ENCODE measurements at places on chromosomes 13 and 19.
A peak's percentile ranks its signal among the peaks of the same experiment; 100 is the strongest.

GRCh38 chr13:76888421-76888820 is 2.2 kb upstream of the KCTD12 start:
- DNase-seq = no peak

DNA sequence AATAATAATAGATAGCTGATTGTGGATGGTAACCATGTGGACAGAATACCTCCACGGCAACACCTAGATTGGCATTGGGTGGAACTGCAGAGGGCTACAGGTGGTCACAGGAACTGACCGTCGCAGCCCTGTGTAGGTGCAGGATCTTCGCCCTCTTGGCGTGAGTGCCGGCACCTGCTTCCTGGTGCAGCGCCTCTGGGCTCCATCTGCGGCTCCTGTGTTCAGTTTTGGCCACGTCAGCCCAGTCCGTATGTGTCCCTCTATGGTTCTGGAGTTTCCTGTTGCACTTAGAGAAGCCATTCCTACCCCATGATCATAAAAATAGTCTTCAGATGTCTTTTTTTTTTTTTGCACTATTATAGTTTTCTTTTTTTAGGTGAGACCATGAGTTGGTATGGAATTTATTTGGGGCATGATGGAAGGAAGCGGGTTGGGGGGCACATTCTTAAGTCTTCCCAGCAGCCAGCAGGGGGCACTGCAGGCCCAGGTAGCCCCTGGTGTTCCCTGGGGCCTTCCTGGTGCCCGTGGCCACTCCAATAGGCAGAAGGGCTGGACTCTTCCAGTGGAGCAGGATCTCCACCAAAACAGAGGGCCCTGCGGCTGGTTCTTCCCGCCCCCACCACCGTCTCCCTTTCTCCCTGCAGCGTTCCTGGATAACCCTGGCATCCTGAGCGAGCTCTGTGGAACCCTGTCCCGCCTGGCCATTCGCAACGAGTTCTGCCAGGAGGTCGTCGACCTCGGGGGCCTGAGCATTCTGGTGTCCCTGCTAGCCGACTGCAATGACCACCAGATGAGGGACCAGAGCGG is 10.1 kb upstream of the SLC25A42 start:
- peak; percentile 67 for DNase-seq

- DNase-seq = no peak
These were observed 106.1 kb downstream of the RAB20 start for GRCh38 chr13:110455444-110455843.

GRCh38 chr19:31349160-31349881 is at the start of gene TSHZ3:
TSHZ3 (minus strand) TSS chr19:31349436; CDS start chr19:31349219, 217 bp downstream.
- DNase-seq = peak; percentile 12

GRCh38 chr19:49411681-49412326 is 11.4 kb downstream of the PTH2 start:
- DNase-seq = no peak

DNA sequence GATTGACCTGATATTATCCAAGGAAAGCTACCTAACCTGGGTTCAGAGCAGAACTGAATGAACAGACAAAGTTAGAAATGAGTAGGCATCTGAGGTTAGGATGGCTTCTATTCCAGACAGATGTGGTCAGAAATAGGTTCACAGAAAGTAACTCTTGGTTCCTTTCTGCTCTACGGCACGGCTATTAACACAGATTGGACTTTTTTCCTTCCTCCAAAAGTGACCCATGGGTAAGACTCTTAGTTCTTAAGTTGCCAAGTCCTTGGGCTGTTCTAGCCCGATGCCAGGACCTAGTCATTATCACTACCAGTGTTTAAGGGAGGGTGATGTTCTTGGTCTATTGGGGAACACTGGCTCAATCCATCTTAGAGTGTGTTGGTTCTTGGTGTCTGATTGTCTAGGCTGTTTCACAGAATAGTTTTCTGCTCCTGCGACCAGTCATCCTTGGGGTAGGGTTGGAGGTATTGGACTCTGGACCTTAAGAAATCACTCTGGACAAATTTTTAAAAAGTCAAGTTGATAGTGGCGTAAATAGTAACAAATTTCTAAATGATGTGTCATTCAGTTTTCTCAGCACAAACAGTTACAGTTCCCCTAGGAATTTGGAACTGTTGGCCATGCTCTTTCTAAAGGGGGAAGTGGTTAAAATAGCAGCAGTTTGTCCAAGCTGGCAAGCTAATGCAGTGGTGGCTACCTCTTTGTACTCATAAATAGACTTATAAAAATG is 60.1 kb upstream of the MYCBP2 start:
- DNase-seq = no peak

DNA sequence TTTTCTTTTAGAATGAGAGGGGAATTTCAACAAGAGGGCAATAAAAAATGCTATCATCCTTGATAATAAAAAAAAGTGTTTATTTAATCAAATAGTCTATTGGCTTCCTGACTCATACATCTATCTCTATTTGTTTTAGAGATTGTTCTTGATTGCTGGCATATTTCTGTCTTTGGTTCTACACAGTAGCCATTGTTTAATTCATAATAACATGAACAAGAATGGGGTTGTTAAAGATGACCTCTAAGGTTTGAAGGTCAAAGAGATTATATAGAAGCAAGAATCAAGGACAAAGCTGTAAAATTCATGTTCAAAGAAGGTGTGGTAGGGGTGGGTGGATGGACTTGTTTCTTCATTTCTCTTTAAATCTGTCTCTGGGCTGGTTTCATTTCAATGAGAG is 166.0 kb upstream of the KLF12 start:
- DNase-seq = no peak

DNA sequence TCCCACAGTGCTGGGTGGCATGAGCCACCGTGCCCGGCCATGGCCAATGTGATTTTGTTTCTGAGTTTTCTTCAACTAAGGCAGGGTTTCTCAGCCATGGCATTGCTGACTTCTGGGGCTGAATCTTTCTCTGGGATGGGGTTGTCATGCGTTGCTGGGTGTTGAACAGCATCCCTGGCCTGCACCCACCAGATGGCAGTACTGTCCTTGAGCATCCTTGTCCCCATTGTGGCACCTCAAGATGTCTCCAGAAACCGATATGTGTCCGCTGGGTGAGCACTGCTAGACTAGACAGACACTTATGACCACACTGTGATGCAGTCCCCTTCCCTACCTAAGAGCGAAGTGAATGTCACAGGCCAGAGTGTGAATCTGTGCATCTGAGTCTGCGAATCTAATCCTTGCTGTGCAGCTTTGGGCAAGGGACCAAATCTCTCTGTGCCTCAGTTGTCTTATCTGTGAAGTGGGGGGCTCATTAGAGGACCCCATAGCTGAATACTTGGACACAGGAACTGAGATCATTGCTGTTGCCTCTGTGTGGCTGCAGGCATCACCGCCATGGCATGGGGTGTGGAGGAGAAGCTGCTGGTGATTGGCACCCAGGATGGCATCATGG is 50.3 kb upstream of the SIN3B start:
- peak; percentile 61 for DNase-seq

DNA sequence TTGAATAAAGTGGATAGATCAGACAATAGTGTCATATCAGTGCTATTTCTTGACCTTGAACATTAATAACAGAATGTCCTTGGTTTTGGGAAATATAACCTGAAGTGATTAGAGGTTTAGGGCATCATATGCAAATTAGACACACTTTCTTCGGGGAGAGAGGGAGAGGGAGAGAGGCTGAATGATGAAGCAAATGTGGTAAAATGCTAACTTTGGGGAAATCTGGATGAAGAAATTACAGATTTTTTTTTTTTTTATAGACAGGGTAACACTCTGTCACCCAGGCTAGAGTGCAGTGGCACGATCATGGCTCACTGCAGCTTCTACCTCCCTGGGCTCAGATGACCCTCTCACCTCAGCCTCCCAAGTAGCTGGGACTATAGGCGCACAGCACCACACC is 3.9 kb upstream of the NCR1 start:
- DNase-seq = no peak

GRCh38 chr13:65508745-65509144 is 1721.4 kb downstream of the PCDH9 start:
- DNase-seq = no peak

DNA sequence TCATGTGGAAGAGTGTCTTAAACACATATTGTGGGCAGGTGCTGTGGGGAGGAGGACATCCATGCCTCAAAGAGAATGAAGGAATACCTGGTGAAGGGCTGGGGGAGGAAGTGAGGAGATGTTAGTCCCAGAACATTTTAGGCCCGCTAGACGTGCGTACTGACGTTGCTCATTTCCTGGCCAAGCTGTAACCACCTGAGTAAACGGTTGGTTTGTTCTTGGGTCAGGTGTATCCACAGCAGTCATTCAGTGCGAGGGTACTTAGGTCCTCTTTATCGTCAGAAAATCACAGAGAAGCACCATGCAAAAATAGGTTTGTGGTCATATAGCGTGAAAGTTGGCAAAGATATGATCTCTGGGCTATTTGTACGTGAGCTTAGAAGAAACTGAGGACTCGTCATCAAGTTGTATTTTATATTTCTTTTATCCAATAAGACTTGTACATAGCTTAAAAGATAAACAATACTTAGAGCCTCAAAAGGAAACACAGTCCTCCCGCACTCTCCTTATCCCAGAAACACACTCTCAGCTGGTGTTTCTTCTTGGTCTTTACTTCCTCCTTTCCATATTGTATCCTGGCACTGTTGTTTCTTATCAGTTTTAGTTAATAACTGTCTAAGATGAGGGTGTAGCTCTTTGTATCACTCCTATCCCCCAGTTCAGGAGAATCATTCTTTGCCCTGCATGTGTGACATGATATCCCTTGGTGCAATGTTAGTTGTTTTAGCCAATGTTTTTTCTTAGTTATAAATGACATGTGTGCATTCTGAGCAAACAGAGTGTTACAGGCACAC is 52.0 kb downstream of the ARHGEF7 start:
- DNase-seq = no peak

DNA sequence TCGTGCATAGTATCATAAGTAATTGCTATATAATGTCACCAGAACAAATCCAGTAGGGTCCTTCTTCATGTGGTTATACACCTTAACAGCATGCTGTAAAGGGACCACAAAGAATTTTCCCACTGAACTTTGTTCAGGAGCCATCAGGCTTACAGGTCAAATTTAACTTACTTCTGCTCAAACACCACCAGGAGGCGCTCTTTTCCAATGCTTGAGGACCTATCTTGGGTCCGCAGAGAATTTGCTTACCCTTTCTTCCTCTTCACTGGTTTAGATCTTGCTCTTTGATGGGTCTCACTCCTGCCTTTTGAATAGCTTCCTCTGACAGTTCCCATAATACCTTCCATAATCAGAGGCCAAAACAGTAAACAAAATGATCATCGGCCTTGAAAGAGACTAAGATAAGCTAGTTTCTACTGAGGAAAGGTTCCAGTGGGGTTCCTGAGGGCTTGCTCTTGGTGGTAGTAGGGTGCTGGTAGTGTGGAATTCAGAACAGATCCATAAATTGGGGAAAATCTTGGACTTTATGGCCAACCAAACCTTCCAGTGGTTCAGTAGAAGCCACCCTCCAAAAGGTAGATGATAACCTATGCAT is 37.4 kb downstream of the SCGB2B2 start:
- peak; percentile 88 for DNase-seq

DNA sequence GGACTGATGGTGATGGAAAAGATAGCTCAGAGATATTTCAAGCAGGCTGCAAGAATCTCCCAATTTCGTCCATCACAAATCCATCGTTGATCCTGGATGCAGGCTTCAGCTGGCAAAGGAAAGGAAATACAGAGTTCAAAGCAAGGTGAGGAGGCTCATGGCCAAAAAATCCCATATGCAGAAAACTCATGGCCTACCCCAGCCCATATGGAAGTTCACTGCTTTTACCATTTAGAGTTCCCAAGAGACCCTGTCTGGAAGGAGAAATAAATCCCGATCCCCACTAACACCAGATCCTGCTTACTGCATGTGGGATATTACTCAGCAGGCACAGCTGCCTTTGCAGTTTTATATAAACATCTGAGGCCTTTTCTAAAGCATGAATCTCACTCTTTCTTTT is 412.9 kb upstream of the SPRY2 start:
- peak; percentile 65 for DNase-seq

DNA sequence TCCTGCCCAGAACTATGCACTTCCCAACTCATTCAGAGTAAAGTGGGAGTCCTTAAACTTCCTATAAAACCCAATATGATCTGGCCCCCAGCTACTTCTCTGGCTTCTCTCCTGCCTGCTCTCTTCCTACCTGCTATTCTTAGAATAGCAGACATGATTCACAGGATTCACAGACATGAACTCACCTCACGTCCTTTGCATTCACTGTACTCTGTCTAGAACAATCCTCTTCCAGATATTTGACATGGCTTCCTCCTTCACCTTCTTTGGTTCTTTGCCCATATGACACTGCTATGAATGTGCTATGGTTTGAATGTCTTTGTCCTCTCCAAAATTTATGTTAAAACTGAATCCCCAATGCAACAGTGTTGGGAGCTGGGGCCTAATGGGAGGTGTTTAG is 154.9 kb downstream of the UGGT2 start:
- no peak for DNase-seq

DNA sequence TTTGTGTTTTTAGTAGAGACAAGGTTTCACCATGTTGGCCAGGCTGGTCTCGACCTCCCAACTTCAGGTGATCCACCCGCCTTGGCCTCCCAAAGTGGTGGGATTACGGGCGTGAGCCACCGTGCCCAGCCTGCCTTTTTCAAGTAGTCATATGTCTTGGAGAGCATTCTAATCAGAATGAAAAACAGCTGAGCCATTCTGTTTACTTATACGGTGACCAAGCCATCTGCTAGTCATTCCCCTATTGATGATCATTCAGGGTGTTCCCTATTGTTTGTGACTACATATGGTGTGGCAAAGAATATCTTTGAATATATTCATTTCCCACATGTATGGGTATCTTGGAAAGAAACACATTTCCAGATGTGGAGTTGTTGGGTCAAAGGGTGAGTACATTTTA is 17.2 kb downstream of the BLOC1S3 start:
- DNase-seq = peak; percentile 42

DNA sequence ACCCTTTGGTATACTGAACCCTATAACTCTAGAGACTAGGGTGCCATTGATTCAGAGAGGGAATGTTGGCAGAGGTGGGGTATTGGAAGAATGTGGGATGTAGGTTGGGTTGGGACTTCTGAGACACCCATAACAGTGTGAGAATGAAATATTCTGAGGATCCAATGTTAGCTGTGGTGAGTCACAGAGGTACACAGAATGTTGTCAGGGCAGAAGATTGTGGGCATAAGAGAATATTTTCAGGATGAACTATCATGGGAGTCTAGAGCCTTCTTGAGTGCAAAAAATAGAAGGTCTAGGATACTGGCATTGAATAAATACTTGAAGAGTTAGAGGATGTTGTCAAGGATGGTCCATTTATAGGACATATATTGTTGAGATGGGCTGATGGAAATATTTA is 9.0 kb downstream of the KLK13 start:
- no peak for DNase-seq

GRCh38 chr19:57935731-57936130 is 529 bp upstream of the ZNF418 start:
- no peak for DNase-seq

- DNase-seq = peak; percentile 93
These were observed at the start of gene SBNO2 for GRCh38 chr19:1173845-1174809. SBNO2 (minus strand) TSS chr19:1174268; CDS start chr19:1154276, 19,992 bp downstream.

Data from NCI-H69 (cell line).